ENCODE measurements at places on chromosomes 16 and 17.

GRCh38 chr17:37176723-37177122 is 199.1 kb upstream of the C17orf78 start:
- DNase-seq = no peak

GRCh38 chr17:77258638-77259037 is 117.9 kb downstream of the SEC14L1 start:
- no peak for DNase-seq

DNA sequence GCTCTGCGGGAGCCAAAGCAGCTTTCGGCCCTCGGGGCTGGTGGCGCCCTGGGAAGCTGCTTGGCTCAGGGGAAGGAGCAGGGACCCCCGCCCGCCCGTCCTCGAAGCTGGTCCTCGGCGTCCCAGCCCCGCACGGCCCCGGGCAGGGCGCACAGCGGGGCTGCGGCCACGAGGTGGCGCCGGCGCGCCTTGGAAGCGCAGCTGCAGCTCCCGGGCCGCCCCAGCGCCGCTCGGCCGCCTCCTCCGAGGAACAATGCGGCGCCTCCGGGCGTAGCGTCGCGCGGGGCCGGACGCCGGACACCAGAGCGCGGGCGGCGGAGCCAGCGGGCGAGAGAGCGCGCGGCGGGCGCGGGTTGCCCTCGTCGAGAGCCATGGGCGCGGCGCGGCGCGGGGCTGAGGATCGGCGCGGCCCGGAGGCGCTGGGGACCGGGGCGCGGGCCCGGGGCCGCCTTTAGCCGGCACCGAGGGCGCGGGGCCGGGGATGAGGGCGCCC is at the start of gene MGAT5B:
Gene MGAT5B, plus strand, starts transcription at position 229 of the 493 bp plus-strand sequence. CDS start 626 bp downstream, outside the sequence.
- DNase-seq = peak; percentile 56

DNA sequence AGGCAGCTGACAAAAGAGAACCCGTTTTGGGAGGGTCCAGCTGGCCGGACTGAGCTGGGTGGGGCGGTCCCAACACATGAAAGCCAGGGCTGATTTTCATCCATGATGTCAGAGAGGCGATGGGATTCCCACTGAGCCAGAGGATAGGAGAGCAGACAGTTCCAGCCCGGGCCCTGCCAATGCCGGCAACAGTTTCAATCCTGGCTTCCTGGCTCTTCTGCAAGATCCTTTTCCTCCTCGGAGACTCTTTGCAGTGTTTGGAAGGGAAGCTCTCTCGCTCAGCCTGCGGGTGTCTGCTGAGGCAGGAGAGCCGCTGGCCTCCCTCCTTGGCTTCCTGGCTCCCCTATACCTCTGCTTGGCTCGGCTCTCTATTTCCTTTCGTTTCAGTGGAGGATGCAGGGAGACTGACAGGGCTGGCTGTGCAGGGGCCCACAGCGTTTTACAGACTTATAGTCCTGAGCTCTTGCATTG is 145.5 kb upstream of the SOX9 start:
- DNase-seq = peak; percentile 46

GRCh38 chr16:85650844-85651628 is 37.7 kb downstream of the GINS2 start:
- DNase-seq = no peak

DNA sequence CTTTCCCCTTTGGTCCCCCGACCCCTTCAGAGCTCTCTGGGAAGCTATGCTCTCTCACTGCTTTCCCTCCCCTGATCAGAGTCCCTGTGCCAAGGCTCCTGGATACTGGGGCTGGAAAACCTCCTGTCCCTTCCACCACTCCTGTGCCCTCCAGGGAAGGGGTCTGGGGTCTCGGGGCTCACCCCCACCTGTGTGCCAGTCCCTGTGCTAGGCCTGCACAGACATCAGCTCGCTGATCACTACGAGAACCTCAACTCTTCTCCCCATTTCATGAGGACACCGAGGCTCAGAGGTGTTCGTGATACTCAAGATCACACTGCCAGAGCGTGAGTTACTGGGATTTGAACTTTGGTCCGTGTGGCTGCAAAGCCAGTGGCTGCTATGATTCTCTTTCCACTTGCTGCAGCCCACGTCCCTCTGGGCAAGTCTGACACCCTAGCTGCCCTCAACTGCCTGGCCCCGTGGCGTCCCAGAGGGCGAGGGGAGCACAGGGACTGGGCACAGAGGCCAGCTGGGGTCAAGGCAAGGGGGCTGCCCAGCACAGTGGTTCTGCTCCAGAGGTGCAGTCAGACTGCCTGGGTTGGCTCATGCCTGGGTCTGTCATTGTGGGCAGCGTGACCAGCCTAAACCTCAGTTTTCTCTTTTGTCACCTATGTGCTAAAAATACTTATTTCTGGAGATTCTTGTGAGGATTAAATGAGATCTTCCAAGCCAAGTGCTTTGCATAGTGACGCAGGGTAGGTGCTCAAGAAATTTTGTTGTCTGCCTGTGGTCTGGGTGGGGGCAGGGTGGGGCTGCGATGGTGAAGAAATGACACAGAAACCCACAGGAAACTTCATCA is 43.8 kb upstream of the TOB1 start:
- no peak for DNase-seq

- no peak for DNase-seq
Observed at GRCh38 chr16:87951552-87952538, 611 bp downstream of the BANP start.

DNA sequence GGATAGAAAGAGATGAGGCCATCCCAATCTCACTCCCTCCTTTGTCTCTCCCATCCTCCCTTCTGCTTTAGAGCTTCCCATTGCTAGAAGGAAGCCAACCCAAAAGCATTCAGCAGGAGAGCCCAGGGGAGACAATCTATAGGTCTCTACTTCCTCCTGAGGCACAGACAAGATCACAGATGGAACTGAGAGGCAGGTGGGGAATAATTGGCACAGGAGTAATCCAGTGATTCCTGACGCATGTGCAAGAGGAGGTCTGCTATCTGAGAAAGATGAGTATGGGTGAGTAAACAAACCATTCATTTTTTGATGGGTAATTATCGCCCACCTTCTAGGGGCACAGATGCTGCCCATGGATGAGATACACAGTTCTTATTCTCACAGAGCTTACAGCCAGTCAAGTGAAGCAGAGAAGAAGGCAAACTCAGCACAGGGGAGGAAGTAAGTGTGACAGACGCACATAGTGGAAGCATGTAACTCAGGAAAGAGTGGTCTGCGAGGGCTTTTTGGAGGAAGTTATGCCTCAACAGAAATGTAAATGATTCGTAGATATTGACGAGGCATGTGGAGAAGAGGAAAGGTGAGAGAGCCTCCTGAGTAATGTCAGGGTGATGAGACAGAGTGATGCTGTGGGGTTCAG is 88.9 kb upstream of the HLF start:
- no peak for DNase-seq

DNA sequence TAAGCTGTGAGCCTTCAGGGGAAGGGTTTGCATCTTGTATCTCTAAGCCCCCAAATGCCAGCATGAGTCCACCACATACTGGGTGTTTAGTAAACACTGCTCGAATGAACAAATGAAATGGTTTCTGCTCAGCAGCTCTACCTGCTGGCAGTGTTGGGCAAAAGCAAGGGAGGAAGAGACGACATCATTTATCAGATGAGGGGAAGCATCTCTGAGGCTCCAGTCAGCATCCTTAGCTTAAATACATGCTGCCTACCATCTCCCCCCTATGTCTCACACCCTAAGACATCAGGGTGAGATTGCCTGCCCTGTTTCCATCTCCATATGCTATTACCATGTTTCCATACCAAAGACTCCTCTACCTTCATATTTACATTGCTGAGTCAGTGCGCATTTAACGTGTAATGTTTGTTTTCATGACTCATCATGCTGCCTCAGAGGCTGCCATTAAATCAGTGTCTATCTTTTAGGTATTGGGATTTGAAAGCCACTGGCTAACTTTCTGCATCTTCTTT is 379.8 kb downstream of the UTP18 start:
- no peak for DNase-seq

DNA sequence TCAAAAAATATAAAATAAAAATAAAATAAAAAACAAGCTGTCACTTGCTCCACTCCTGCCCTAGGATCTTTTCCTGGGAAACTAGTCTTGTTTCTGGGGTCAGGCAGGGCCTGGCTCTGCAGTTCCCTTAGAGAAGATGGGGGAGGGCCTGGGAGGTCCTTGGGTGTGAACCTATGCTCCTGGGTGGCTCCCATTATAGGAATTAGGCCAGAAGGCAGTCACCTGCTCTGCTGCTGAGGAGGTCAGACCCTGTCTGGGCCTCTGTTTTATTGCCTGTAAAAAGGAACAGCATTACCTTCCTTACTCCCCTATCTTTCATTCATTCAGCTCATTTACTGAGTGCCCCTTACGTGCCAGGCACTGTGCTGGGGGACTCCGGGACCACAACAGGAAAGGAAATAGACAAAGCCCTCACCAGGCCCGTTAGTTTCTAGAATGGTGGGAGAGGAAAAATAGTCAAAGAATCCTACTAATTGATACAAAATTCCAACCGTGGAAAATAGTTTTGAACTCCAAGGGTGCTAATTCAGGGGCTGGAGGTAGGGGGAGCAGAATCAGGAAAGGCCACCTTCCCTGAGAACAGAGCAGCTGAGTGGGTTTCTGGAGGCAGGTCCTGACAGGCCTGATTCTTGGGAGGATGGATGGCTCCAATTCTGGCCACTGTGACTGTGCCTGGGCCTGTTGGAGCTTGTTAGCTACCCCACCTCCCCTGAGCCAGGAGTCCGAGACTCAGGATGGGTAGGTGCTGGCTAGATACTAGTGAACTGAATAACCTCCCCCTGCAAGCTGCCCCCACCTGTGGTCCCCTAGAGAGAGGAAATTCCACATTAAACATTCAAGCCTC is 1.3 kb upstream of the SLC46A1 start:
- no peak for DNase-seq

GRCh38 chr16:74468807-74469525 is 47.7 kb upstream of the CLEC18B start:
- no peak for DNase-seq

- no peak for DNase-seq
Observed at GRCh38 chr17:74520790-74521480, 10.3 kb downstream of the CD300LB start.

- no peak for DNase-seq
Observed at GRCh38 chr16:29816694-29817441, 916 bp downstream of the PAGR1 start.

- no peak for DNase-seq
Observed at GRCh38 chr16:58348986-58349385, 43.3 kb upstream of the GINS3 start.

DNA sequence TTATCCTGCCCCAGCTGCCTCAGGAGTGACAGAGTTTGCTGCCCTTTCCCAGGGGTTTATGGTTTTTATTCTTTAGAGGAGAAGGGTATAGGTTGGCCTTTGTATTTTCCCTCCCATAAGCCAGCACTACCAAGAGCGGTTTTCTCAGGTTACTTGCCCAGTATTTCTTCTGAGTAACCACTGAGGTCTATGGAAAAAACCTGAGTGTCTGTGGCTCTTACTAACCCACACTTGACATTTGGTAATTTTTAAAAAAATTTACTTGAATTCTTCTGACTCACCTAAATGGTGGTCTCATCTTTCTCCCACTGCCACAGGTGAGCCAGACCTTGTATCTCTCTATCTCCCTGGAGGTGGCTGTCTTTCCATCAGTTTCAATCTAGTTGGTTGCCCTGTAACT is 6.0 kb downstream of the SLC7A6 start:
- DNase-seq = no peak

DNA sequence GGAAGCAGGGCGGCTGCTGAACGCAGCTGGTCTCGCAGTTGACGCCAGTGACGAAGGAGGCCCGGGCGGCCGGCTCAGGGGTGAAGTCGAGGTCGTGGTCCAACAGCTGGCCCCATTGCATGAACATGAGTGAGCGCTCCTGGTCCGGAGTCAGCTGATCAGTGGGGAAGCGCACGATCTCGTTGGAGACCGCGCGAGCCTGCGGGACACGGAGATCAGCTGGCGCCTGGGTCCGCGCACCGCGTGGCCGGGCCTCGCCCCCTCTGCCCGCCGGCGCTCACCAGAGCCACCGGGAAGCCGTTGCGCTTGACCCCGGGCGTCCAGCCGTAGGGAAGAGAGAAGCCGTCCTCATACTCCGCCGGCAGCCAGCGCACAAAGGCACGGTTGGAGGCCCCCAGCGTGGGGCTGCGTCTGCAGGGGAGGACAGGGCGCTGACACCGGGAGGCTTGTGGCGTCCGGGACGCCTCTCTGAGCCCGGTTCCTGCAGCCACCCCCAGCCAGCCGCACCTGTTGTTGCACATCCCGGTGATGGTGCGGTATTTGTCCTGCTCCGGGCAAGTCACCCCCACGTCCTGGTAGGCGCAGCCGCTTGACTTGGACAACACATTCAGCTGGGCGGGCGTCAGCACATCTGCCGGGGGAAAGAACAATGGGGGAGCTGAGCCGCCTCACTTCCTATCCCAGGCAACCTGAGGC is 1.6 kb downstream of the MPO start:
- no peak for DNase-seq

GRCh38 chr16:1614456-1615102 is 2.4 kb downstream of the CRAMP1 start:
- no peak for DNase-seq

GRCh38 chr16:70476272-70477020 is 22.1 kb downstream of the FCSK start:
- peak; percentile 47 for DNase-seq

GRCh38 chr17:13415871-13416416 is 185.8 kb downstream of the HS3ST3A1 start:
- DNase-seq = no peak

GRCh38 chr16:16093628-16094332 is 129.5 kb downstream of the ABCC6 start:
- no peak for DNase-seq

DNA sequence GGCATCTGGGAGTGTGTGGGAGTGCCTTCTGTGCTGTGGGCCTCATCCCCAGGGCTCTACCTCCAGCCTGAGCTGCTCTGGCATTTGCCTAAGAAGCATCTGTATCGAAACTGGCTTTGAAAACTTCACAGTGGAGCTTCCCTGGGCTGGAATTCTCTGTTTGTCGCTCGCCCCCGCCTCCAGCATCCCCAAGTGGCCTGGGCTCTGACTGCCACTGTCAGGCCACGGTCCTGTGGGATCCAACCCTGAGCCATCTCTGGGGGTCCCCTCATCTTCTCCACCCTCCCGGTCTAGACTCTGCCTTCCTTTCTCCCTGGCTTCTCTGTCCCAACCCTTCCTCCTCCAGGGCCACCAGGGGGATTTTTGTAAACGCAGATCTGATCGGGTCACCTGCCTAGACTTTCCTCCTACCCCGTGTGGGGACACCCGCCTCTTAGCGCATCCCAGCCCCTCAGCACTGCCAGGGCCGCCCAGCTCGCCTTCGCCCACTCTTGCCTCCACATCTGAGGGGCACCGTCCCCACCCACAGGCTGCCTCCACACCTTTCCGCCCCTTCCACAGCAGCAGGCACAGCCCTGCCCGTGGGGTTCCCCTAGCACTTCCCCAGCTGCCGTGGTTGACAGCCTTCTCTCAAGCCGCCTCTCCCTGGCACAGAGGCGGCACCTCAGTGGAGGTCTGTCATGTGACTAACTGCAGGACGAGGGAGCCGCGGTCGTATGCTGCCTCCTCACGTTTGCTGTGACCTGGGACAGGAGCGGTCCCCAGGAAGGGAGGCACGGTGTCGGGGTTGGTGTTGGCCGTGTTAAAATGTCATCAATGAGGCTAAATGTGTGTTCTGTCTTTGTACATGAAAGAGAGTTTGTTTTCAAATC is 12.0 kb downstream of the TBC1D24 start:
- DNase-seq = no peak

- peak; percentile 91 for DNase-seq
Observed at GRCh38 chr17:78933025-78933958, 8.1 kb upstream of the TIMP2 start.

Data from GM04504 (cell line).